Bronchial smooth muscle cell (primary cell): ENCODE measurements at places on chromosomes 3 and 15. TPM values are rescaled to one million over a fixed set of nuclear protein-coding genes. Genes with fewer than 3 reads are reported as not detected.

The FRMD5 gene
- 3.2 and 9.3 TPM in 2 replicates for total RNA-seq

The SUSD5 gene
- total RNA-seq, result 3.9 and 5.7 TPM in 2 replicates

The LEKR1 gene
- total RNA-seq, result 0.26 and 0.32 TPM in 2 replicates

The CCR5 gene
- total RNA-seq, result not detected in 2 replicates

The P3H2 gene
- 2.6 and 4.3 TPM in 2 replicates for total RNA-seq

The INKA1 gene
- total RNA-seq, result 10.1 and 12.1 TPM in 2 replicates

The IMPG2 gene
- total RNA-seq, result 0.32 and 0.86 TPM in 2 replicates

The CPEB1 gene
- total RNA-seq, result 21.4 and 26.9 TPM in 2 replicates

The TRPM1 gene
- total RNA-seq, result not detected in 2 replicates

The CHDH gene
- 0.09 and 0.16 TPM in 2 replicates for total RNA-seq

The PPP1R14D gene
- total RNA-seq, result not detected in 2 replicates

The METTL6 gene
- 25.0 and 26.5 TPM in 2 replicates for total RNA-seq

The PAK6 gene
- total RNA-seq, result under 0.01 and 0.16 TPM in 2 replicates

The FURIN gene
- total RNA-seq, result 23.3 and 31.1 TPM in 2 replicates

The NTRK3 gene
- total RNA-seq, result not detected in 2 replicates

The LRRC2 gene
- under 0.01 and 0.47 TPM in 2 replicates for total RNA-seq

The HYKK gene
- total RNA-seq, result 1.7 and 1.9 TPM in 2 replicates

The C2CD4A gene
- total RNA-seq, result not detected in 2 replicates

The SPTSSB gene
- total RNA-seq, result under 0.01 and 0.09 TPM in 2 replicates

The MOBP gene
- total RNA-seq, result under 0.01 TPM in 1 of 2 replicates, not detected in the other

The MELTF gene
- 7.7 and 11.2 TPM in 2 replicates for total RNA-seq

The GPR62 gene
- not detected in 2 replicates for total RNA-seq

The DPP8 gene
- 33.7 and 35.8 TPM in 2 replicates for total RNA-seq

The SKOR1 gene
- total RNA-seq, result 0.16 and 0.17 TPM in 2 replicates

The ECT2 gene
- 7.7 and 11.2 TPM in 2 replicates for total RNA-seq

The ARGFX gene
- total RNA-seq, result not detected in 2 replicates

The GOLGA8Q gene
- 2.8 and 4.1 TPM in 2 replicates for total RNA-seq

The MCTP2 gene
- 4.1 and 4.3 TPM in 2 replicates for total RNA-seq

The ATP8B4 gene
- 6.9 and 29.4 TPM in 2 replicates for total RNA-seq

The PSMA4 gene
- total RNA-seq, result 110 and 137 TPM in 2 replicates

The MYZAP gene
- under 0.01 and 0.17 TPM in 2 replicates for total RNA-seq

The GMNC gene
- not detected in 2 replicates for total RNA-seq

The CMTM8 gene
- 0.09 and 0.32 TPM in 2 replicates for total RNA-seq

The SCN11A gene
- under 0.01 TPM in 1 of 2 replicates, not detected in the other for total RNA-seq
